ENCODE measurements at places on chromosomes 3 and 15.
A peak's percentile ranks its signal among the peaks of the same experiment; 100 is the strongest.

- no peak for DNase-seq
Measured at GRCh38 chr3:174198199-174198598, 660.9 kb upstream of the NAALADL2 start.

- DNase-seq, result no peak
Measured at GRCh38 chr15:90184119-90184785, 16.9 kb upstream of the SEMA4B start.

GRCh38 chr3:111851511-111851954 is 7.5 kb upstream of the PHLDB2 start:
- no peak for DNase-seq

DNA sequence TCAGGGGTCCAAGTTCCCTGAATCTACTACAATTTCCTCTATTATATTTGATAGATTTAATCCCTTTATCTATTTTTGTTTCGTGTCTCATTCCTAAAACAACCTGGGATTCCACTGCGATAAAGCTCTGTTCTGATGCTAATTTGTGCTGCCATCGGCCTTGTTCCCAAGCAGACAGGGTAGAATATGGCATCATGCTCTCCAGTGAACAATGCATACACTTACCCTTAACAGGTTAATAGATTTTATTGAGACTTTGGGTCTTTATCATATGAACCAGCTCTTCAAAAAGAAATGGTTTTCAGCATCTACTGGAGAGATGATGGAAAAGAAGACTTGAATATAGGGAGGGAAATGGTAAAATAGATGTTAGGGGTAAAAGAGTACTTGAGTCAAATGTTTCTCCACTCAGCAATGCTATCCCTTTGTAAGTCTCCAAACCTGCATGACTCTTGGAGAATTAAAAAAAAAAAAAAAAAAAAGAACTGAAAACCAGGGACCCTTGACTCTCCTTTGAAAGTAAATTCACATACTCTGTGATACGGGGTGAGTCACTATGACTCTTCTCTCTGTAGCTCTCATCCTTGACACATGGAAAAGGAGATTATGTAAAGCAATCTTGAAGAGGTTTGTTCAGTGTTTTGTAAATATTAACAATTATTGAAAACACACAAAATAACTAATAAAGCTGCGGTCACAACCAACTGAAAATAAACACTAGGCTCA is 268.8 kb downstream of the ZBTB20 start:
- DNase-seq, result peak; percentile 18

GRCh38 chr3:73144276-73144675 is 82.8 kb downstream of the EBLN2 start:
- peak; percentile 9 for DNase-seq

DNA sequence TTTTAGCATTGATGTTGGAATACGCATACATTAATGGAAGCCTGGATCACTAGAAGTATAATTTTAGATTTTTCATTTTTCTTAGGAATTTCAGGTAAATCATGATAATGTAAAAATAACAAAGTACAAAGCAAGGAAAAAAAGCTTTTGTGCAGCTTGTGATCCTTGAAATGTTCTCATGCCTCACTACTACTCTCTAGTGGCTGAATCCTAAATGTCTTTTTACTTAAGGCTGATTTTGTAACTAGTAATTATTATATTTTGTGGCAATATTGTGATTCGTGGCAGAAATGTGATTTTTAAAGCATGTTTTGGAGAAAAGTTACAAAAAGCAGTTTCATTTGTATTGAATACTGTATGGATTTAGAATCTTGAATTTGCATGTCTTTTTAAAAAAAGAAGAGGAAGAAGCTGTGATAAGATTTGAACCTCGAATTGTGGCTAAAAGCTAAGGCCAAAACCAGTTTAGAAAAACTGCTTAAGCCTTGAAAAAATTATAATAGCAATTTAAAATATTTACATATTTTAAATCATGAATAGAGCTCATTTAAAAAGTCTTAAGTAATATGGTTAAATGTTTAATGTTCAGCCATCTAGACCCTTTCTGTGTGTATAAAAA is 39.0 kb downstream of the U2SURP start:
- peak; percentile 44 for DNase-seq

- peak; percentile 87 for DNase-seq
Measured at GRCh38 chr3:138921316-138922292, 25.3 kb downstream of the FOXL2 start.

- no peak for DNase-seq
Measured at GRCh38 chr3:85208650-85209049, 249.9 kb downstream of the CADM2 start.

Data from astrocyte of the hippocampus (primary cell).